ENCODE measurements at places on chromosomes 2 and 18. TPM values are rescaled to one million over a fixed set of nuclear protein-coding genes. Genes with fewer than 3 reads are reported as not detected.

Gene NTSR2
- total RNA-seq = not detected

Gene PUS10
- 5.2 TPM for total RNA-seq

Gene STAMBP
- total RNA-seq = 27.8 TPM

Gene ERCC3
- 21.2 TPM for total RNA-seq
